Right ventricle myocardium superior (tissue), 1 donor: ENCODE measurements at places on chromosomes 5 and 9. TPM values are rescaled to one million over a fixed set of nuclear protein-coding genes. Genes with fewer than 3 reads are reported as not detected.

GRCh38 chr5:93294996-93295395 lies 286.0 kb downstream of the NR2F1-AS1 start:
- DNase-seq: no peak

DNA sequence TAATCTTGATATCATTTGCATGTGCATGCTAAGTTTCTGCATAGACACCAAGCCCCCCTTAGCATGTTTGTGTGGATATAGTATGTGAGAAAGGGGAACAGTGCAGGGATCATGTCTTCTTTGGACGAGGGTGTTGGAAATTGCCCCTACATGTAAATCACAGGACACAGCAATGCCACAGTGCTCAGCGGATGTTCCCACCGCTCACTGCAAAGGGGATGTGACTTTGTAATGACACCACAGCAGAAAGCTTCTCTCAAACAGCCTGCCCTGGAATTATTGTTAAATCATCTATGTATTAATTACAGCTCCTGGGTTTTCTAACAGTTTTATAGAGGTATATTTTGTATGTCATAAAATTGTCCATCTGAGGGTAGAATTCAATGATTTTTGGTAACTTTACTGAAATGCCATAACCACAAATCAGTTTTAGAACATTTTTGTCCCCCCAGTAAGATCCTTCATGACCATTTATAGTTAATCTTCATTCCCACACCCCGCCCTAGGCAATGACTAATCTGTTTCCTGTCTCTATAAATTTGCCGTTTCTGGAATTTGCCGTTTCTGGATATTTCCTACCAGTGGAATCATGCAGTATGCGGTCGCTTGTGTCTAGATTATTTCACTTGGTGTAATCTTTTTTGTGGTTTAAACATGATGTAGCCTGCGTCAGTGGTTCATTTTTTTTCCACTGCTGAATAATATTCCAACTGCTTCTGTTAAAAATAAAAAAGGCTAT lies 648.5 kb upstream of the WWC1 start:
- DNase-seq: no peak

GRCh38 chr5:58085800-58086199 lies 374.1 kb downstream of the PLK2 start:
- no peak for DNase-seq

DNA sequence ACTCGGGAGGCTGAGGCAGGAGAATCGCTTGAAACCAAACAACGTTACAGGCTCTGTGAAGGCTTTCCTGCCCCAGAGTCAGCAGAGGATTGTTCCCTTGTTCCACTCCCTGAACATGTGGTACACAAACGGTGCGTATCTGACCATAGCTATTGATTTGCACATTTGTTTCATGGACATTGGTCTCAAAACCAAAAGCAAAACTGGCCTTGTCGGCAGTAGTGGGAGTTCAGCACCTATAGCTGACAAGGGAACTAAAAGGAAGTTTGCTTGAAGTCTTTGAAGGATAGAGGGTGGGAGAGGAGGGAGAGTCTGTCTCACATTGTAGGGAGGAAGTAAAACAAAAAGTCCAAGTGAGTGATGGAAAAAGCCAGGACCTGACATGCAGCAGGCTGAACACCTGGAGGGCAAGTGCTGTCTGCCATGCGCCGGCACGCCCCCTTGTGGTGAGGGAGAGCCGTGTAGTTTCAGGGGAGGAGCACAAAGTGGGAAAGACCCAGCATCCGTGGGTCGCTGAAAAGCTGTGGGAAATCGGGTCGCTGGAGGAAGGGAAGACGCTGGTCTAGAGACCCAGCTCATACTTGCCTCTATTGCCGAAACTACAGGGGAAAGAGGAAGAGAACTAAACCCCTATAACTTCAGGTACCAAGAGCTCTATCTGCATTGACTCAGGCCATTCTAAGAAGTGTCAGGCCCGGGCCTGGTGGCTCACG lies 58.0 kb downstream of the RAD23B start:
- peak; percentile 87 for DNase-seq

DNA sequence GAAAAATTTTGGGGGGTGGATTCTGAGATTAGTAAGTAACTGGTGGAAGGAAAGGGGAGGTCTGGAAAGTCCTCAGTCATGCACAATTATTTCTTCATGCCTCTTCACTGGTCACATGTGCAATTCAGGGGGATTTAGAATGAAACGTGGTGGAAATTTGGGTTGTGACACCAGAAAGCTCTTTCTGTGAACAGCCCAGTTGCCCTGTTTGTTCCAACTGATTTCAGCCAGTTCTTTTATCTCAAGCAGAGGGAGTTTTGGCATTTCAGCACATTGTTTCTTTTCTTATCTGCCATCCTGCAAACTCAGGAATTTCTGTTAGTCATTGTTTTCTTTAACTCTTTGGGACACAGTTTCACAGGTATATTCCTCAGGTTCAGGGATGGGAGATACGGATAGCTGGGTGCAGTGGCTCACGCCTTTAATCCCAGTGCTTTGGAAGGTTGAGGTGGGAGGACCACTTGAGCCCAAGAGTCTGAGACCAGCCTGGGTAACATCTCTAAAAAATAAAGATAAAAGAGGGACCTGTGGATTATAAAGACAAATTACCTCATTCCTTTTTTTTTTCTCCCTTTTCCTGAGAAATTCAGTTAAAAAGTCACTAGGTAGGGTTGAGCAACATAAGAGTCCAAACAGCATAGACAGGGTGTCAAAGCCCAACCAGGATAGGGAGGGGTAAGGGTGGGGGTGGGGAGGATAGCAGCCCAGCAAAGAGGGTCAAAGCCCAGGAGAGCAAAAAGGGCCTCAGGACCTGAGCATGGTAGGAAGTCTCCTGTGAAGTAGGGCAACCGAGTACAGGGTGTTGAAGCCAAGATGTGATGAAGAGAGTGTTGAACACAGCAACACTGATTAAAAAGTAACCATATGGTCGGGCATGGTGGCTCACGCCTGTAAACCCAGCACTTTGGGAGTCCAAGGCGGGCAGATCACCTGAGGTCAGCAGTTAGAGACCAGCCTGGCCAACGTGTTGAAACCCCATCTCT lies 5.4 kb upstream of the B4GALT1 start:
- DNase-seq: no peak

DNA sequence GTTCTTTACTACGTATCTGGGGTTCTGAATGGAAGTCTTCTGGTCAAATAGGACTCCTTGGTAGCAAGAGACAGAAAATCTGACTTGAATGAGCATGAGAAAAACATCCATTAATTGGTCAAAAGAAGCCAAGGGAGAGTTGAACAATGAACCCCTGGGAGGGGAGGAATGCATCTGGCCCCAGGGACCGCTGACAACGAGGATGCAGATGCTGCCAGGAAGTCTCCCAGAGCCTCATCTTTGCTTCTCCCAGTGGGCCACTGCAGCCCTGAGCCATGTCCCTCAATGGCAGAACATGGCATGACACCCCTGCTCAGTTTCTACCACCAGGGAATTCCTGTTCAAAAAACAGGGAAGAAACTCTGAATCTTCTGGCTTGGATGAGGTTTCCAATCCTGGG lies 50.5 kb upstream of the ICE1 start:
- DNase-seq: no peak

GRCh38 chr9:126330536-126330935 lies 3.9 kb downstream of the MVB12B start:
- DNase-seq: no peak

DNA sequence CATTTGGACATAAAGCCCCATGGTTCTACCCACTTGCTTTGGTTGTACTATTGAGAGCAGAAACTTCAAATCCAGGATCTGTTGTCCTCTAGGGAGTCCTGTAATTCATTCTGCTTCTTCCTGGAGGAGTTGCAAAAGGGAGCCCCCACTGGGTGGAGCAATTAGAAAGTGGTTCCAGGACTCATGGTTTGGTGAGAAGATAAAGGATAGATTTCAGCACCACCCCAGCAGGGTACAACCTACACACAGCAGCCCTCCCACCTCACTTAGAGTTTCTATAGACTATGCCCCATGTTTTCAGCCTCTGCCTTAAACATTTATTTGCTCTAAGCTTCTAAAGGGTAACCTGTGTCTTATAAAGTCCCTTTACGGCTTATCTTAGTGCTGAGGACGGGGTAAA lies 112.6 kb upstream of the ARRDC3 start:
- no peak for DNase-seq

DNA sequence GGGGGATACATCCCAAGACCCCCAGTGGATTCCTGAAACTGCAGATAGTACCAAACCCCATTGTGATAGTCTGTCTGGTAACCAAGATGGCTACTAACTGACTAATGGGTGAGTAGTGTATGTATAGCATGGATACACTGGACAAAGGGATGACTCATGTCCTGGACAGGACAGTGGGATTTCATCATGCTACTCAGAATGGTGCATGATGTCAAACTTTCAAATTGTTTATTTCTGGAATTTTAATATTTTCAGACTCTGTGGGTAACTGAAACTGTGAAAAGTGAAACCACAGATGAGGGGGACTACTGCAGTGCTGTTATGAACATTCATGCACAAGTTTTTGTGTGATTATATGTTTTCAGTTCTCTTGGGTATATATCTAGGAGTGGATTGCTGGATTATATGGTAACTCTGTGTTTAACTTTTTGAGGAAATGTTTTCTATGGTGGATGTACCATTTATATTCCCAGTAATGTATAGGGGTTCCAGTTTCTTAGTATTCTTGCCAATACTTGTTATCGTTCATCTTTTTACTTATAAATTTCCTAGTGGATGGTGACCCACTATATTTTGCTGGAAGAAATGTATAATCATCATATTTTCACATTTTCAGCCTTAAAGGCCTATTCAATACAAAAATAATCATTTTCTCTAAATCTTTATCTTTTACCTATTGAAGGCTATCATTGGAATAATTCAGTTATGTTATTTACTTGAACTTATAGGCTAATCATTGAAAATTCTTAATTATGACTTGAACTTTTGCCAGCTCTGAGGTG lies 140.9 kb downstream of the NR3C1 start:
- DNase-seq: no peak

GRCh38 chr9:76662476-76663281 lies 101.6 kb upstream of the PCA3 start:
- no peak for DNase-seq

DNA sequence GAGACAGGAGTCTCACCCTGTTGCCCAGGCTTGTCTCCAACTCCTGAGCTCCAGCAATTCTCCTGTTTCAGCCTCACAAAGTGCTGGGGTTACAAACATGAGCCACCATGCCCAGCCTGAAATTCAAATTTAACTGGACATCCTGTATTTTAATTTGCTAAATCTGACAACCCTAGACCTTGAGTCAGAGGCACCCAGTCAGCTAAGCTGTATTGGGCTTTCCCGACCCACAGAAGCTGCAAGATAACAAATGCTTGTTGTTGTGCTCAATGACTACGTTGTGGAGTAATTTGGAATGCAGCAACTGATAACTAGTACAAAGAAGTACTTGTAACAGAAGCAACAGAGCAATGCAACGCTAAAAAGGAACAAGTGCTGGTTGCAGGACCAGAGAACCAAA lies 533.1 kb downstream of the NTRK2 start:
- DNase-seq: no peak

DNA sequence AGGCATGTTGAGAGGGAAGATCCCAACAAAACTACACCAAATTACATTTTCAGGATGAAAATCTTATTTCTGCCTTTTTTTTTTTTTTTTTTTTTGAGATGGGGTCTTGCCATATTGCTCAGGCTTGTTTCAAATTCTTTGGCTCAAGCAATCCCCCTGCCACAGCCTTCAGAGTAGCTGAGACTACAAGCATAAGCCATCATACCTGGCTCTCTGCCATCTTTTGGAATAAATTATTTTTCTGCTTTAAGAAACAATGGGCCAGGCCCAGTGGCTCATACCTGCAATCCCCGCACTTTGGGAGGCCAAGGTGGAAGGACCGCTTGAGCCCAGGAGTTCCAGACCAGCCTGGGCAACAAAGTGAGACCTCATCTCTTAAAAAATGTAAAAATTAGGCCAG lies 14.3 kb downstream of the AFF4 start:
- DNase-seq: no peak

DNA sequence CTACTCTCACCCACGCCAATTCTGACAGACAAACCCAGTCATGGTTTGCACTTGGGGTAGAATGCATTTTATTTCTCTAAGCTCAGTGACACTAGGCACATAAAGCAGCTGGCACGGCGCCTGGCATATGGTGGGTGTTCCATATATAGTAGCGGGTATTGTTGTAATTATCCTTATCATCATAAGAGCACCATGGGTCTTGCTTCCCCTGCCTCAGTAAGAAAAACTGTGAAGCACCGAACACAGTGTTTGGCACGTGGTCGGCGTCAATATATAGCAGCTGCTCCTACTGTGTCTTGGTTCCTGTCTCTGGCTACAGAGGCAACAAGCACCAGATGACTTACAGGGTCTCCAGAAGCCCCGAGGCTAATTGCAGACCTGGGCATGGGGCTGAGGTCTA lies 194.1 kb upstream of the PANK3 start:
- no peak for DNase-seq

GRCh38 chr5:90477073-90477472 lies 2.4 kb downstream of the POLR3G start:
- DNase-seq: no peak

DNA sequence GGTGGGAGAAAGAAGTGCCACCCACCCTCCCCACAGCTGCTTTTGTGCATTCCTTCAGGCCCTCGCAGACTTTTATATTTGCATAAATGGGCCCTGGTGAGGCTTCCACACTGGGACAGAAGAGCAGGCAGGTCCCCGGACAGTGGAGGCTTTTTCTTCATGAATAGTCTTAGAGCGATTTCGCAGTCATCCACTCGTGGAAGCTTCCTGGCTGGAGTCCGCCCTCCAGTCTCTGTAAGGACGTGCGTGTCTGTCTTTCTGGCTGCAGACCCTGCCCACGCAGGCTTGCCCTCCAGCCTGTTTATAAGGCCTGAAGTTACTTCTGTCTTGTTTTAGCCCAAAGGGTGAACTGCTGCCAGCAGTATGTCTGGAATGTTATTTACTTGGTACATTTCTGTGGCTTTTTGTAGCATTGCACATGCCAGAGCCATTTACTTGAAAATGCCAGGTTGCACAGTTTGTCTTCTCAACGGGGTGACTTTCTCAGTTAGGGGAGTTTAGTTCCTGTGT lies 195.7 kb downstream of the AOPEP start:
- DNase-seq: no peak

EQTN gene
- total RNA-seq: not detected

TTC16 gene
- total RNA-seq: 0.48 TPM

SGCD gene
- total RNA-seq: 81.5 TPM

PCDHB7 gene
- 0.62 TPM for total RNA-seq

GTF2H2C gene
- 19.5 TPM for total RNA-seq

CATSPER3 gene
- total RNA-seq: 0.32 TPM

CCDC152 gene
- 0.56 TPM for total RNA-seq

NTNG2 gene
- total RNA-seq: 1.8 TPM

ARHGEF28 gene
- 1.6 TPM for total RNA-seq
